ENCODE measurements at places on chromosomes 1 and 21.

- H3K27ac ChIP-seq = no peak overlapping the region
- no peaks in the 10 kb centered on the region for H3K27me3 ChIP-seq
- no peak for DNase-seq
Measured at GRCh38 chr1:119532324-119532910, 25.4 kb downstream of the HSD3B1 start.

GRCh38 chr21:37531431-37531932 lies 164.9 kb downstream of the DYRK1A start:
- no peak overlapping the region for H3K4me3 ChIP-seq
- DNase-seq = peak; percentile 87
- H3K4me1 ChIP-seq = peaks cover 2% of the 10 kb centered on the region
- no peaks in the 10 kb centered on the region for H3K27me3 ChIP-seq

- no peaks in the 10 kb centered on the region for H3K4me1 ChIP-seq
- no peaks in the 10 kb centered on the region for H3K36me3 ChIP-seq
- H3K4me3 ChIP-seq = no peak overlapping the region
Measured at GRCh38 chr1:52877554-52877953, 35.0 kb downstream of the ZYG11A start.

- H3K27ac ChIP-seq = no peak overlapping the region
- peaks cover 2% of the 10 kb centered on the region for H3K36me3 ChIP-seq
- no peak overlapping the region for H3K4me3 ChIP-seq
- no peak for DNase-seq
- H3K4me1 ChIP-seq = no peaks in the 10 kb centered on the region
Measured at GRCh38 chr1:74266001-74266400, 30.8 kb downstream of the TNNI3K start.

- no peaks in the 10 kb centered on the region for H3K36me3 ChIP-seq
- no peaks in the 10 kb centered on the region for H3K4me1 ChIP-seq
- H3K27ac ChIP-seq = no peak overlapping the region
- H3K4me3 ChIP-seq = no peak overlapping the region
- no peak for DNase-seq
- peaks cover 3% of the 10 kb centered on the region for H3K27me3 ChIP-seq
Measured at GRCh38 chr1:197918807-197919345, 1.7 kb downstream of the LHX9 start.

DNA sequence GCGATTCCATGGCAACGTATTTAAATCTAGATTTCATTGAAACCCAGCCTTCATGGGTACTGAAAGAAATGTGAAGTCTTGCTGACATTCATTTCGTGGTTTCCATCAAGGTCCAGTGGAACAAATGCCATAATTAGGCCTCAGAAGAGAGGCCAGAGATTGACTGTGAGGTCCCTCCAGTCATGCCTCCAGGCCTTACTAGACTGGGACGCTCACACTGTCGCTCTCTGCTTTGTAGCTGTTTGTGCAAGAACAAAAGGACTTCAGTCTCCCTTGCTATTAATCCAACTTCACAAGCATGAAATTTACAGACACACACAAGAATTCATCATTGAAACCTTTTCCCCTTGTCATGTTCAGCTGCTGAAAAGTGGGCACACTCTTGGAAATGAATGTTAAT lies 180.4 kb upstream of the FOXD3 start:
- no peak overlapping the region for H3K4me3 ChIP-seq
- no peaks in the 10 kb centered on the region for H3K27me3 ChIP-seq
- no peaks in the 10 kb centered on the region for H3K36me3 ChIP-seq

GRCh38 chr1:211613951-211614350 lies 35.0 kb upstream of the SLC30A1 start:
- H3K36me3 ChIP-seq = no peaks in the 10 kb centered on the region
- no peaks in the 10 kb centered on the region for H3K27me3 ChIP-seq
- no peak overlapping the region for H3K27ac ChIP-seq
- no peak for DNase-seq
- H3K4me3 ChIP-seq = no peak overlapping the region

- no peak overlapping the region for H3K4me3 ChIP-seq
- no peaks in the 10 kb centered on the region for H3K27me3 ChIP-seq
- no peaks in the 10 kb centered on the region for H3K4me1 ChIP-seq
Measured at GRCh38 chr1:68339505-68339904, 107.2 kb upstream of the WLS start.

DNA sequence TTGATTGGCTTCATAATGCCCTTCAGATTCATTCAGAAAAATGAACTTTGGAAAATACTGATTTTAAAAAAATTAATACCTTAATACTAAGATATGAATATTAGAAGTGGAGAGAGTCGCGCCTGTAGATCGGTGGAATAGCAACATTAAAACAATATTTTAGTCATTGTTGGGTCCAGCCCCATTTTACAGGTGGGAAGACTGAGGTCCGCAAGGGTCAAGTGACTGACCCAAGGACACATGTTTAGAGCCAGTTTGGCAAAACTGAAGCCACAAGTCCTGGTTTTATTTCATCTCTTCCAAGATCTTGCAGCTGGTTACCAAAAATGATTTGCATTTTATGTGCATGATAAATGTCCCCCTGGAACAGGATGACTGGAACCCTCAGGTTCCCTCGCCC lies 113.6 kb upstream of the TMEM51 start:
- no peak for DNase-seq
- no peaks in the 10 kb centered on the region for H3K36me3 ChIP-seq
- no peak overlapping the region for H3K27ac ChIP-seq
- H3K4me1 ChIP-seq = no peaks in the 10 kb centered on the region

- H3K4me1 ChIP-seq = no peaks in the 10 kb centered on the region
- H3K36me3 ChIP-seq = no peaks in the 10 kb centered on the region
- no peak for DNase-seq
- H3K27me3 ChIP-seq = no peaks in the 10 kb centered on the region
Measured at GRCh38 chr1:10932088-10932487, 80.4 kb upstream of the TARDBP start.

GRCh38 chr1:199574950-199575349 lies 452.6 kb upstream of the NR5A2 start:
- DNase-seq = no peak
- no peaks in the 10 kb centered on the region for H3K27me3 ChIP-seq
- H3K36me3 ChIP-seq = no peaks in the 10 kb centered on the region
- no peak overlapping the region for H3K27ac ChIP-seq

DNA sequence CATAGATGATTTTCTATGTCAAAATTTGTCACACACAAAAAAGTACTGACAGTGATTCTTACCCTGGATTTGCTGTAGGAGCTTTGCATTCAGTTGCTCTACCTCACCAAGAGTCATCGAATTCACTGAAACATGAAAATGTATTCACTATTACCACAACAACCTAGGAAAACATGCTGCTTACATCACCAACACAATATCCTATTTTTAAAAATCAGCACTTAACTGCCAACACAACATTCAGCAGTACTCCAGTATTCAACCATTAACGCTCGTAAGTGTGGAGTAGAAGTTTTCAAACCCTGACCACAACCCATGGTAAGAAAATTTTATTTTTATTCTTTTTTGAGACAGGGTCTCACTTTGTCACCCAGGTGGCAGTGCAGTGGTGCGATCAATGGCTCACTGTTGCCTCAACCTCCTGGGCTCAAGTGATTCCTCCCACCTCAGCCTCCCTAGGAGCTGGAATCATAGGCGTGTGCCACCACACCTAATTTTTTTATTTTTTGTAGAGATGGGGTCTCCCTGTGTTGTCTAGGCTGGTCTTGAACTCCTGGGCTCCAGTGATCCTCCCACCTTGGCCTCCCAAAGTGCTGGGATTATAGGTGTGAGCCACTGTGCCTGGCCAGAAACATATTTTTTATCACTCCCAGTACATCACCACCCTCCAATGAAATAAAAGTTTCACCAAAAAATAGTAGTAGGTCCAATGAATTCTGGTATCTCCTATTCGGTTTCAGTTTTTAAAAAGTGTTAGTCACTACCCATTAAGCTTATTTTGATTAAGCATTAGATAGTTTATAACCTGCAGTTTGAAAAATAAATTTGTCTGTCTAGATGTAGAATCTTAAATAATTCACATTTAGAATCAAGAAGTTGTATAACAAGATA lies 23.8 kb downstream of the C21orf91 start:
- H3K4me1 ChIP-seq = peaks cover 1% of the 10 kb centered on the region
- no peak for DNase-seq
- H3K36me3 ChIP-seq = no peaks in the 10 kb centered on the region
- no peak overlapping the region for H3K4me3 ChIP-seq
- no peak overlapping the region for H3K27ac ChIP-seq
- no peaks in the 10 kb centered on the region for H3K27me3 ChIP-seq

- H3K27ac ChIP-seq = no peak overlapping the region
- no peaks in the 10 kb centered on the region for H3K27me3 ChIP-seq
- no peaks in the 10 kb centered on the region for H3K4me1 ChIP-seq
- no peak overlapping the region for H3K4me3 ChIP-seq
- H3K36me3 ChIP-seq = no peaks in the 10 kb centered on the region
Measured at GRCh38 chr21:25375675-25376074, 231.6 kb downstream of the MRPL39 start.

DNA sequence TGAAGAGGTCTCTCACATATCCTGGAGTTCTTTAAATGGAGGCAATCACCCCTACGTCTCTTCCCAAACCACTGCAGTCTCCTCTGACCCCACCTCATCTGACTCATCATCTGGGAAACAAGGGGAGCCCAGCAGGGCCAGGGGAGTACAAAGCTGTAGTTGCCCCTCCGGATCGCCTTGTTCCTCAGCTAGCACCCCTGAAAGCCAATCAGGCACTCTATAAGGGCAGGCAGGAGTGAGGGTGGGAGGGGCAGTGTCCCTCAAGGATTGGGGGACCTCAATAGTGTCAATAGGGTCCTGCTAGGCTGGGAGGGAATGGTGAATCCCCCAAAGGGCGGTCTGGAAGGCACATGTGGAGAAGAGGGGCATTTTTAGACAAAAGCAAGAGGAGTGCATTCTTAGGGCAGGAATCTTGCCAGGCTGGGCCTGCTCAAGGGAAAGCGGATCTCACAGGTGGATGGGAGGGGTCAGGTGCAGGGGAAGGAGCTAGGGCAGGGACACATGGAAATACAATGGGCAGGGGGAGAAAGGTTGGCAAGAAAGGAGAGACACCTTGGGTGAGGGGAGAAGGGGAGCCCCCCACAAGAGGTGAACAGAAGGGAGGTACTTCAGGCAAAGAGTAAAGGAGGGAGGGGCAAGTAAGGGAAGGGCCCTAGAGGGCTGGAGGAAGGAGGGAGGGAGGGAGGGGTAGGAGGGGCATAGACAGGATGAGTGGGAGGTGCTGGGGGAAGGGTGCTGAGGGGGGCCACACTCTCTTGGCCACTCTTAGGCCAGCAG lies 5.8 kb downstream of the SHISA4 start:
- no peak for DNase-seq
- peak overlapping the region; percentile 46 for H3K27ac ChIP-seq
- H3K4me3 ChIP-seq = no peak overlapping the region
- no peaks in the 10 kb centered on the region for H3K4me1 ChIP-seq
- peaks cover 7% of the 10 kb centered on the region for H3K36me3 ChIP-seq

DNA sequence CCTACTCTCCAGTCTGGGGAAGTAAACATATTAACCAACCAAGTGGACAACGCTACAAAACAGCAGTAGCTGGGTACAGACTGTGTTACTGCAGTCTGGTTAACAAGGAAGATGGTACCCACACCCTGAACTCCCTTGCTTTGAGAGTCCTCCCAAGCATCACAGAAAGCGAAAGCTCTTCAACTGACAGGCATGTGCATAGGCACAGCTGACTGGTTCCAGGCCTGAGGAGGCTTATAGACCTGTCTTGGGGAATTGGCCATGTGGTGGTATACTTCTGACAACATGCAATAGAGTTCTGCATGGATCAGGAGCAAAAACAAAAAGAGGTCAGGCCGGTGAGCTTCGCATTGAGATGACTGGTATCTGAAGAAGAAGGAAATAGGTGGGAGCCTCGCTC lies 17.4 kb downstream of the LMX1A start:
- no peak overlapping the region for H3K4me3 ChIP-seq
- H3K36me3 ChIP-seq = no peaks in the 10 kb centered on the region
- DNase-seq = no peak
- H3K27ac ChIP-seq = no peak overlapping the region
- no peaks in the 10 kb centered on the region for H3K27me3 ChIP-seq
- no peaks in the 10 kb centered on the region for H3K4me1 ChIP-seq

DNA sequence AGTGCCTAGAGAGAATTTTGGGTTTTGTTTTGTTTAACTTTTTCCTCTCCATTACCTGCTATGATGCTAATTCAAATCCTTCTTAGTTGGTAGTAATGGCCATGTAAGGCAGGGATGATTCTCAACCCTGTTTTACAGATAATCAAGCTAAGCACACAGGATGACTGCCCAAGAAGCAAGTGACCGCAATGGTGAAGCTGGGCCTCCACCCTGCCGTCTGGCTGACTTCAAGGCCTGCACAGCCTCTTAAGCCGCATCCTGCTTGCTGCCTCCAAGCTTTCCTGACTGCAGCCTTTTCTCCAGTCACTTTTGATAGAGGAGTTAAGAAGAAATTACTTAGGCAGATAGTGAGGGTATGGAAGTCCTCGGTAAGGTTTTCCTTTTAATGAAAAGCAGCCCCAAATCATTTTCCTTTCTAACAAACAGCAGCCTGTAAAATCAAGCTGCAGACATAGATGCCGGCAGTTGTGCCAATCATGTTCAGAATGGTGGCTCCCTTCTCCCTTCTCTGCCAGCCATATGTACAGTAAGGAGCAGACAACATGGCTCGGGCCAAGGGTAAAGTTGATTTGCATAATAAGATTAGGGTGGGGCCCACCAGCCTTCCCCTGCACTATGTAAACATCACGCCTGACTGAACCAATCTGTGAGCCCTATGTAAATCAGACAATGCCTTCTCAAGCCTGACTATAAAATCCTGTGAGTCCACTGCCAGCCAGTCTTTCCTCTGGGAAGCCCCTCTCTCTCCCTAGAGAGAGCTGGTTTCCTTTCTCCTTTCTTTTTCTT lies 8.8 kb upstream of the CTBS start:
- H3K4me1 ChIP-seq = no peaks in the 10 kb centered on the region
- no peak for DNase-seq
- H3K36me3 ChIP-seq = no peaks in the 10 kb centered on the region
- H3K4me3 ChIP-seq = no peak overlapping the region
- H3K27me3 ChIP-seq = no peaks in the 10 kb centered on the region

DNA sequence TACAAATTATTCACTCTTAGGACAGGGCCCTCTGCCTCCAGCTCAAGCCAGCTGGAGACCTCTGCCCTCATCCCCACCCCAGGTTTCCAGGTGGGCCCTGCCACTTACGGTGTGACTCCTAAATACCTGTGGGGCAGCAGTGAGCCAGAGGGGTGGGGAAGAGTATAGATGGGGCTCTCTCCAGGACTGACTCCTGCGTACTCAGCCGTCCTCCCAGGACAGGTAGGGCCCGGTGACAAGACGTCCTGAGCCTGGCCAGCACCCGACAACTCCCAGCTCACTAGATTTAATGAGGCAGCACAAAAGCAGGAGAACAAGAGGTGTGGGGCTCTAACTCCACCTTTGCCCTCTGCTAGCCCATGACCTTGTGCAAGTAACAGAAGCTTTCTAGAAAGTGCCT lies 16.8 kb downstream of the GNG12 start:
- peaks cover 22% of the 10 kb centered on the region for H3K4me1 ChIP-seq
- no peaks in the 10 kb centered on the region for H3K27me3 ChIP-seq
- DNase-seq = no peak
- peak overlapping the region; percentile 1 for H3K27ac ChIP-seq

- no peak overlapping the region for H3K4me3 ChIP-seq
- H3K36me3 ChIP-seq = no peaks in the 10 kb centered on the region
- H3K27me3 ChIP-seq = no peaks in the 10 kb centered on the region
- H3K27ac ChIP-seq = no peak overlapping the region
Measured at GRCh38 chr21:46014828-46015227, 33.3 kb downstream of the COL6A1 start.

Data from aorta (tissue), 5 donors.